ENCODE measurements at places on chromosomes 7 and 10. TPM values are rescaled to one million over a fixed set of nuclear protein-coding genes. Genes with fewer than 3 reads are reported as not detected.

GRCh38 chr7:70919481-70920073, 212.4 kb upstream of the GALNT17 start:
- no peak for DNase-seq

- DNase-seq: no peak
These were observed 274.6 kb downstream of the ELFN1 start for GRCh38 chr7:1944619-1945210.

DNA sequence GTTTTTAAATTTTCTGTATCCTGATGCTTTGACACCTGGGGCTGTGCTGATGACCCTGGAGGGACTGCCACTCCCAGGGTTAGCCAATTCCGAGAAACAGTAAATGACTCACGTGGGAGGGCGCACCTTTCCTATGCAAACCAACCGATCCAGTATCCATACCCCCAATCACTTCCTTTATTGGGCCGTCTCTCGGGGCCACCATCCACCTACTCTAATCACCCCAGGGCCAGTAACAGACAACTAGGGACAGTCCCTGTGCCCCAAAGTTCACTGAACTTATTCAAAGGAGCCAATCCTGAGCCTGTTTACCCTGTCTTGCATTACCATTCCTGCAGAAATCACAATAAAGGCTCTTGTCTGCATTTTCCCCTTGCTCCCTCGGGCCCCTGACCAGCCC, 6.6 kb upstream of the LGI1 start:
- DNase-seq: no peak

DNA sequence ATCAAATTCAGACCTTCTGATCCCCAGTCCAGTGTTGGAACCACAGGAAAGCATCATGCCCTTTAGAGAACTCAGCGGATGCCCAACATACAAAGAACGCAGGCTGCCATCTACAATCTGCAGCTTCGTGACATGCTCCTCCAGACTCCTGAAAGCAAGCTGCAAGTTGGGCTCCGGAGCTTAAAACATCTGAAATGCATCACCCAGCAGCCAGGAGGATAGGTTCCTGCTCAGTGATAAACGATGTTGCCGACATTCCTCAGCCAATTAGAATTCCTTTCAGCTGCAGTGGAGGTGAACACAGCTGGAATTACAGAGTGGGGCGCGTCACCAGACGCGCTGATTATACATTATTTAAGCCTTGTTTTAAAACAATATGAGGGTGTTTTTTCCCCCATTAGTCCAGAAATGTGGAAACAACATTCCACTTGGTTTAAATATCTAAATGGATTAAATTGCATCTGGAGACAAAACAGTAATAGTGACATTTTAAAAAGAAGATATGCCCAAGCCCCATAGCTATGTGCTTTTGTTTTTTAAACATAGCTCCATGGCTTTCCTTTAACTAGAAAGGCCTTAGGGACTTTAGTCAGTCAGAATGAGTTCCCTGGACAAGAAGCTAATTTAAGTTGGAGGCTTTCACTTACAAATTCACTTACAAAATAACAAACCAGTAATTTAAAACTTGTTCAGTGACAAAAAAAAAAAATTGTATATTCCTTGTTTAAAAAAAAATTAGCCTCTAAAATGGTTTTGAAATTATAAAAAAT, 6.3 kb downstream of the SMURF1 start:
- DNase-seq: peak; percentile 63

DNA sequence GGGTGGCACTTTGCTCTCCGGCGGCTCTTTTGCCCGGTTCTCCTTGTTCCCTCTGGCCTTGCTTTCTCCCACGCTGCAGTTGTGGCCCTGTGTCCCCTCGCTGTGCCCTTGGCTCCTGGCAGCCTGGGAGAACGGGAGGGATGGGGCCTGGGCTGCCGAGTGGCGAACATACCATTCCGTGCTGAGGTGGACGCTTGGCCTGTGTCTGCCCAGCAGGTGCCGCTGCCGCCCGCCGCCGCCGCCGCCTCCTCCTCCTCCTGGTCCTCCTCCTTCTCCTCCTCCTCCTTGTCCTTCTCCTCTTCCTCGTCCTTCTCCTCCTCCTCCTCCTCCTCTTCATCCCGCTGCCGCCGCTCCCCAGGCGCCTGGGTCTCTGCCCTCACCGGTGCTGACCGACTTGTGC, 36.0 kb downstream of the AGAP3 start:
- DNase-seq: no peak

- DNase-seq: no peak
These were observed 73.5 kb upstream of the PDSS1 start for GRCh38 chr10:26624006-26624405.

Gene OR2A5
- total RNA-seq: not detected

DNA sequence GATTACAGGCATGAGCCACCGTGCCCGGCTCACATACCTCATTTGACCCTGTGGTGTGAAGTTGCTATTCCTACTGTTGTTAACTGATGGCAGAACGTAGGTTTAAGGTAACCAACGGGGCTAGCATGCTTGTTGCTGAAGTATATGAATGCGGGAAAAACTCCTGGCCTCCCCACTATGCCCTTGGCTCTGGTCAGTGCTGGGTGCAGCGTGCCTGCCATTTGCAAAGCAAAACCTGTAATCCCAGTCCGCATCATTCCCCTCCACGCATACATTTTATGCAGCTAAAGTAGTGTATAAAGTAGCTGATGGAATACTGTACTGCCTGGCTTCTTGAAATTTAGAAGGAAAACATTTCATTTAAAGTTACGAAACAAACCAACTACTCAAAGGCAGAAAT, 273.3 kb downstream of the SDK1 start:
- DNase-seq: no peak

Gene MYO3A
- total RNA-seq: not detected

Gene LRRN3
- 0.18 TPM for total RNA-seq

Gene PRF1
- total RNA-seq: not detected

- DNase-seq: no peak
These were observed 103.0 kb downstream of the RNF216 start for GRCh38 chr7:5678295-5679047.

DNA sequence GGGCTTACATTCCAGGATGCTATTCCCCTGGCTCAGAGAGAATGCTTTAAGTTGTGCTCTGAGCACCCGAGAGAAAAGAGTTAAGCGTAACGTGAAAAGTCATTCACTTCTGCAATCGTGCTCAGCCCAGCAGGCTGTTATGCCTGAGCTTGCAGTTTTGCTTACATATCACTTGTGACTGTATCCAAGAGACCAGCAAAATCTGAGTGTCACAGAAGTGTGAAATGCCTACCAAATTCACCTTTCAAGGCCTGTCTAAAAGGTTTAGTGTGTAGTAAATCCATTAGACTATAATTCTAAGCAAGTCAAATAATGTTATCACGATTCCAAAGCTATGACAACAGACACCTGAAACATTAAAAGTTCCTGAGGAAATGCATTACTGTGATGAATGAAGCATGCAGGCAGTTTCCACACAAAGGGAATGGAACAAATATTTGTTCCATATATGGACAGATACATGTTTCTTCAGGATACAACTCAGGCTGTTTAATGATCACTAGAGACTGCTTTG, 20.1 kb downstream of the ITGB1 start:
- DNase-seq: no peak

Gene CYP26A1
- total RNA-seq: not detected

GRCh38 chr7:144019457-144019856, 19.3 kb downstream of the OR6B1 start:
- DNase-seq: peak; percentile 69

DNA sequence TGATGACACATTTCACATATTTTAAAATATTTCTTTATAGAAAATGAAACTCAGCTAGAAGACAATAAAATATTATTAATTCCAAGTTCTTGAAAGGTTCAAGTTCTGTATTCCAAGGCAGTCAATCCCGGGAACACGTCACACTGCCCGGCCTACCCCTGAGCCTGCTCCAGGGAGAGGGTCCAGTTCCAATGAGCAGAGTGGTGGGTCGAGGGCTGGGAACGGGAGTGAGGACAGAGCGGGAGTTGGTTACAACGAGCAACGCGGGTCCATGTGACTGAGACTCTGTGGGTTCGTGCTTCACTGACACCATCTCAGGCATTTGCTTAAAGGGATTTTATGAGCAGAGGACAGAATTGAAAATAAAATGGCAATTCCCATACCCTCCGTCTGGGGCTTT, 209.4 kb downstream of the TCERG1L start:
- no peak for DNase-seq

Gene ADO
- 24.7 TPM for total RNA-seq

- DNase-seq: no peak
These were observed 80.2 kb upstream of the PRR15 start for GRCh38 chr7:29483219-29484104.

DNA sequence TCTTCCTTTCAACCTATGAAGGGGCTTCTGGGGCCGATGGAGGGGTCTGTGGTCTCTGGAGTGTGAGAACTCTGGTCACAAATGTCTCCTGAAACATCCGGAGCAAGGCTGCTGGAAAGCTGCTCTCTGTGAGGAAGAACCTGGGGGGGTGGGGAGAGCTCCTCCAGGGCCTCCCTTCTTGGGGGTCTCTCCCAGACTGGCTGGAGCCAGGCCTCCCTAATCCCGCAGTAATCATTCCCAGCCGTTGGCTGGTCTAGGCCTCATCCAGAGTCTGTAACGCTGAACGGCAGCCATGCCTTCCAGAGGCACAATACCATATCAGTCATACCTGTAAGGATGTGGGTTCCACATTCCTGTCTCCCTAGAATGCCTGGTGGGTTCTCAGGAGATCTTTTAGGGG, 4.4 kb upstream of the LZTS2 start:
- no peak for DNase-seq

- DNase-seq: no peak
These were observed 425.1 kb upstream of the NPVF start for GRCh38 chr7:25653384-25653783.

Gene GATA3
- total RNA-seq: 0.21 TPM

DNA sequence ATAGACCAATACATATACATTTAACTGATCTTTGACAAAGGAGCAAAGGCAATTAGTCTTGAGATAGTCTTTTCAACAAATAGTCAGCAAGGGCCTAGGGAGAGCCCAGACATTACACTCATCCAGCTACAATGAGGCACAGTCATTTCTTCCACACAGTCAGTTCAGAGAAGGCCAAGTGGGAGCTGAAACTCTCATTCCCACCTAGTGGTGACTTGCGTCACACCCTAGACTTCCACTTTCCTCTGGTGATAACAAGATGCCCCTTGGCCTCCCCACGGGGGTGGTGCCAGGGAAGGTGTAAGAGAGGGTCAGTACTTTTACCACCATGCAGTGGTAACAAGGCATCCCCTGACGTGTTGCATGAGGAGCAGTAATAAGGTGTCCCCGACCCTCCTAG, 8.0 kb downstream of the FRMPD2 start:
- DNase-seq: no peak

DNA sequence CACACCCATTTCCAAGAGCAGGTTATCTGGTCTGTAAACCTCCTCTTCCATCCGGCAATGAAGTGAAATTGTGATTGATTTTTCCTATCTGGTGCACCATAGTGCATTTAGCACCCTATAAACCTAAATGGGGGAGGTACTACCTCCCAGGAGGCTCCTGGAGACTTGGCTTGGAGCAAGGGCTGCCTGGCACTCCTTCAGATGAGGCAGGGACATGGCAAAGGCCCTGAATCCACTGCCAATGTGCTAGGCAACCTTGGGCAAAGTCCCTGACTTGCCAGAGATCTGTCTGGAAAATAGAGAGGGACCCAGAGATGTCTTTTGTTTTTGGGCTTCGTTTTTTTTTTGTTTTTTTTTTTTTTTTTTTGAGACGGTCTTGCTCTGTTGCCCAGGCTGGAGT, 6.7 kb upstream of the GRID1 start:
- no peak for DNase-seq

Gene HABP2
- total RNA-seq: not detected

- no peak for DNase-seq
These were observed 5.9 kb downstream of the GRID1 start for GRCh38 chr10:86360657-86361056.

GRCh38 chr7:23184709-23185359, 3.0 kb downstream of the NUP42 start:
- peak; percentile 70 for DNase-seq

GRCh38 chr7:149209518-149210269, 14.3 kb downstream of the ZNF282 start:
- DNase-seq: no peak

Gene PRSS37
- not detected for total RNA-seq

DNA sequence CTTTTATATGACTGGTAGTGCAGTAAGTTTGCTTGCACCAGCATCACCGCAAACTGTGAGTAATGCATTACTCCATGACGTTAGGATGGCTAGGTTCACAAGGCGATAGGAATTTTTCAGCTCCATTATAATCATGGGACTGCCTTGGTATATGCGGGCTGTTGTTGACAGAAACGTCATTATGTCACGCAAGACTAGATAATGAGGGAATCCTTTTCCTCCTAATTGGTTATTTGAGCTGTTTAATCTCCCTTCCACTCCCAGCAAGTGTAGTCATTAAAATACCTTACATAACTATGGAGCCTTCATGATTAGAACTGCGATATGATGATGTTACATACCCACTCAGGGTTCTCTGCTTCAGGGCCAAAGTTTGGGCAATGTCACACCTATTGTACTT, 17.3 kb downstream of the KLLN start:
- DNase-seq: no peak

Gene OR9A2
- total RNA-seq: not detected

- no peak for DNase-seq
These were observed 566.8 kb downstream of the SH2D4B start for GRCh38 chr10:81104494-81104893.

DNA sequence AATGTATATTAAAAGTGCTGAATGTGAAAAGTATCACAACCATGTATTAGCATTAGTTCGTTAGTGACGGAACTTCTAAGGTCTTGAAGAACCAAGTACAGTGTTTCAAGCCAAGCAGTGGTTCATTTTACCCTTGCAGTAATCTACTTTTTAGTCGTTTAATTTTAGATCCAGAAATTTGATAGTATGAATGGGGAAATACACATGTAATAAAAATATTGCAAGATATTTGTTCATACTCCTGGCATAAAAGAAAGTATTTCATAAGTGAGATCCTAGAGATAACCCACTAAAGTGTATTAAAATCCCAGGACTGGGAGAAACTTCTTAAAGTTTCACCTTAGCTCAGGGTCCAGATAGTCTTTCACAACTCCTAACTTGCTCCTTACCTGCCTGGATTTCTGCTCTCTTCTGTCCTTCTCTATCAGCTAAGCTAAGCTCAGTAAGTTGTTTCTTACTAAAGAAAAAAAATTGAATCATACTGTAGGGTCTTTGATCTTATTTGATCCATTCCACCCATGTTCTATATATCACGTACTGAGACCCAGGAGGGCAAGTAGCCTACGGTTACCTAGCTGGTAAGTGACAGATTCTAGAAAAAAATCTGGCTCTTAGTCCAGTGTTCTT, 1.5 kb downstream of the BCAP29 start:
- no peak for DNase-seq

DNA sequence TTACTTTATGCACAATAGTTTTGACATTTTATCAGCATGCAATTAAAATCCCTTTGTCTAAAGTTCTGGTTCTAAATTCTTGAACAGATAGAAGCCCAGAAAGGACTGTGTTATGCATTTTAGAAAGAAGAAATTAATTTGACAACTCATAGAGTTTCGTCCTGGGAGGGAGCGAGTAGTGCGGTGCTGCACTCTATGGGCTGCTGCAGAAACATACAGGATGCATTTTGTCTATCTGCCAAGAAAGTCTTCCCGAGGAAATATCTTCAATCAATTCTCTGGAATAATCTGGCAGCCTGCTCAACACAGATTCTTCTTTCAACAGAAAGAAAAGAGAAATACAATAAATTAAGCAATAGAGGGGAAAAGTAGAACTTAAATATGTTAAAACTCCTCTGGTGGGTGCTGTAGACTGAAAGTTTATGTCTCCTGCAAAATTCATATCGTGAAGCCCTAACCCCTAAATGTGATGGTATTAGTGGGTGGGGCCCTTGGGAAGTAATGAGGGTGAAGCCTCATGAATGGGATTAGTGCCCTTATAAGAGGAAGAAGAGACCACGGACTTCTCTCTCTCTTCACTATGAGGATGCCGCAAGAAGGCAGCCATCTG, 39.0 kb upstream of the IFRD1 start:
- DNase-seq: no peak
